Bronchial smooth muscle cell (primary cell): ENCODE measurements at places on chromosomes 1 and 21. TPM values are rescaled to one million over a fixed set of nuclear protein-coding genes. Genes with fewer than 3 reads are reported as not detected.

ZCCHC17 gene
- total RNA-seq, result 32.3 and 40.0 TPM in 2 replicates

SYF2 gene
- 28.3 and 45.4 TPM in 2 replicates for total RNA-seq

TCEA3 gene
- 13.7 and 20.2 TPM in 2 replicates for total RNA-seq

SELP gene
- not detected in 2 replicates for total RNA-seq

CNR2 gene
- not detected in 2 replicates for total RNA-seq

SNX27 gene
- 27.4 and 50.5 TPM in 2 replicates for total RNA-seq

TPTE gene
- not detected in 2 replicates for total RNA-seq

OR13G1 gene
- total RNA-seq, result not detected in 2 replicates
